ENCODE measurements at places on chromosomes 1 and 21.

GRCh38 chr1:162367772-162368171 lies 8.9 kb downstream of the SPATA46 start:
- DNase-seq = no peak

DNA sequence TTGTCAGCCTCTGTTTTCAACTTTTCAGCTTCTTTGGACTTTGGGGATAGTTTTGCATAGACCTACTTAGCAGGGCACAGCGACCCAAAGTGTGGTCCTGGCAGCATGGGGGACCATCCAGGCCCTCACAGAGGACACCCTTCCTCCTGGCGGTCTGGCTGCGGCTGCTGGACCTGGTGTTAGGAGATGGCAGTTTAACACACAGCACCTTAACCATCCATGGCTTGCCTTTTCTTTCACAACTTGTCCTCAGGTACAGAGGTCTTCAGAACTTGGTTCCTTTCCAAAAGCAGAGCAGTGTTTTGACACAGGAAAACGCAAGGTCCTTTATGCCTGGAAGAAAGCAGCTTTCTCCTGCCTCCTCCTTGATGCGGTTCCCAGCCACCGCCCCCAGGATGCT lies 68.1 kb downstream of the RHOU start:
- no peak for DNase-seq

GRCh38 chr1:72724951-72725861 lies 442.9 kb upstream of the NEGR1 start:
- no peak for DNase-seq

DNA sequence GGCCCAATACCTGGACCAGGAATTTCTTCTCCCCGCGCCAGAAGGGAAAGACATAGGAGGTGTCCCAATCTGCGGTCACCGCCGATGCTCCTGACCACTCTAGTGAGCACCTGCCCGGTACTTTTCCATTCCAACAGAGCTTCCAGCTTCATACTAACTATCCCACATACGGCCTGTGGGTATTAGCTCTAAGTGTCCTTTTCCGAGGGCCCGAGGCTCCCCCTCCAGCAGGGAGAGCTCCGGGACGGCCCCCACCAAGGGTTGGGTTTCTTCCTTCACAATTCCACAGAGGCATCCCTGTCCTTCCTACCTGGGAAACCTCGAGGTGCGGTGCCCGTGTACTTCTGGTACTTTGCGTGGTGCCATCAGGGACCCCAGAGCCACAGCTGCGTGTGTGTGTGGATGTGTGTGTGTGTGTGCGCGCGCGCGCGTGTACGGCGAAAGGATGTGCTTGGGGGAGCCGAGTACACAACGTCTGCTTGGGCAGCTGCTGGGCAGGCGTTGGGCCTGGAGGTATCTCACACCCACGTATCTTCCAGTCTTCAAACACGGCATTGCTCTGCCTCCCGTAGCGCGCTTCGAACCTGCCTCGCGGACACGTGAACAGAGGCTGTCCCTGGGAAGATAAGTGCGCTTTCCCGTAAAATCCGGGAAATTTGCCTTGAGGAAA lies 2.4 kb upstream of the SIM2 start:
- no peak for DNase-seq

DNA sequence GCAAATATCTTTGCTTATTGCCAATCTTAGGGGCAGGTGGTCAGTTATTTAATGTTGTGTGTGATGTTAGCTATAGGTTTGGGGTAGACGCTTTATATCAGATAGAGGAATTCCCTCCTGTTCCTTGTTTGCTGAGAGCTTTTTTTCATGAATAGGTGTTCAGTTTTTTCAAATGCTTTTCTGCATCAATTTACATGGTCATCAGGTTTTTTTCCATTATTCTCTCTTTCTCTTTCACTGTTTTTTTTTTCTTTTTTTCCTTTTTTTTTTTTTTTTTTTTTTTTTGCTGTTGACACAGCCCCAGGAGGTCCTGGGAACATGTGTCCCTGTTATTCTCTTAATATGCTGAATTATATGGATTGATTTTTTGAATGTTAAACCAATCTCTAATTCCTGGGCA lies 3.0 kb upstream of the SLC25A33 start:
- DNase-seq = no peak

GRCh38 chr1:168121401-168122011 lies 15.2 kb downstream of the GPR161 start:
- no peak for DNase-seq

GRCh38 chr1:40036574-40036973 lies 4.0 kb upstream of the CAP1 start:
- DNase-seq = no peak

- DNase-seq = no peak
Observed at GRCh38 chr21:15252431-15252830, 187.6 kb upstream of the NRIP1 start.

GRCh38 chr1:4837752-4838151 lies 183.3 kb downstream of the AJAP1 start:
- no peak for DNase-seq

GRCh38 chr1:6743189-6744101 lies 41.8 kb upstream of the CAMTA1 start:
- DNase-seq = peak; percentile 7

DNA sequence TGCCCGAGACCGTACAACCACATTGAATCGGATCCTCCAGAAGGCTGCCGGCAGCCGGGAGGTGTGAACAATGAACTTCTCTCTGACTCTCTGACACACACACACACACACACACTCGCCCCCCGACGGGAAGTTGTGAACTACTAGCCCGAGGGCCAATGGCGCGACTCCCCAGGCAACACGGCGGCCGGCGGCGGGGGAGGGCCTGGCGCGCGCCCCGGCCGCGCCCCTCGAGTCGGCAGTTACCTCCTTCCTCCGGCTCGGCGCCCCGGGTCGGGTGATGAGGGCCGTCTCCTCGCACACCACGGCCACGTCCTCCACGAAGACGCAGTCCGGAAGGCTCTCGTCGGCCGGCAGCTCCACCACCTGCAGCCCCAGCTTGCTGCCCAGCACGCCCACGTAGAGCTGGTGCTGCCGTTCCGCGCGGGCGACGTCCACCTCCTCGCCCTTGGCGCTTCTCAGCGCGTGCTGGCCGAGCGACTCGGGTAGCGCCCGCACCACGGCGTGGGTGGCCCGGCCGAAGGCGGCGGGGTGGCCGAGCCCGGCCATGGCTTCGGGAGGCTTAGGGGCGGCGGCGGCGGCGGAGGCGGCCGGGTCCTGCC lies 361 bp downstream of the DDAH1 start:
- DNase-seq = peak; percentile 17

DNA sequence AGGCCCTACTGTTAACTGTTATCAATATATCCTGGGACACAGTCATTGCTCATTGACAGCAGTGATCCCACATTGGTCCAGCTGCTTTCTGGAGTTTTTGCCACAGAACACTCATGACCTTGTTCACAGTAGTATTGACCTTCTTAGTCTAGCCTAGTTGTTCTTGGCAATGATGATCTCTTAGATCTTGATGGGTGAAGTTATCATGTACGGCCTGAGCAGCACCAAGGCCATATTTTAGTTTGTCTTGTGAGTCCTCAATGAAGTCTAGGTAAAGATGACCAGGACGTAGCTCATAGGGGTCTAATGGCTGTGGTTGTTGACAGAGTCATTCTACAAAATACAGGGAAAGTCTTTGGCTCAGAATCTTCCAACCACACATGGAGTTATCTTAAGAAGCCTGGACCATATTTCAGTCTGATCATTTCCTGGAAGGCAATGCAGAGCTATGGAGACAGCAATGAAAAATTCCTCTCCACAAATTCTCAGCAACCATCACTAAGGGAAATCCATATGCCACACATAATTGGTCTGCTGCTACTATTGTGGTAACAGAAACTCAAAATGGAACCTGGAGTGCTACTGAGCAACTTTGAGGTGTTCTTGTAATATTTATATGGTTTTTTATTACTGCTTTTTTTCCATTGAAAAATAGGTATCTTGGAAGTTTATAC lies 279.6 kb downstream of the GRIK1 start:
- no peak for DNase-seq

DNA sequence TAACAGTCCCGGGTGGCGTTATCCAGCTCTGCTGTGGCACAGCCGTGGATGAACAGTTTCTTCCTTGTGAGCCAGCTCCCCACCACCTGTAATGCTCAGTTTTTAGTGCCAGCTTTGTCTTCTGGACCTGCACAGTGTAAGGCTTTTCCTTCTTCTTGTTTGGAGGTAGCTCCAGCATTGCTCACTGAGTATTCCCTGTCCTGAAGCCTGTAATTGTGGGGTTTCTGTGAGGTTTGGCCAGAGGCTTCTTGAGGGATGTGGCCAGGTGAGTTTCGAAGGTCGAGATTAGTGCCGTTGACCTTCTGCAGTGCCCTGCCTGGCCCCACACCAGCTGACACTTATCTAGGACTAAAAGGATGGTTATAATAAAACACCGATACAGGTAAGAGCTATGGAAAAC lies 75.0 kb downstream of the PBX1 start:
- no peak for DNase-seq

DNA sequence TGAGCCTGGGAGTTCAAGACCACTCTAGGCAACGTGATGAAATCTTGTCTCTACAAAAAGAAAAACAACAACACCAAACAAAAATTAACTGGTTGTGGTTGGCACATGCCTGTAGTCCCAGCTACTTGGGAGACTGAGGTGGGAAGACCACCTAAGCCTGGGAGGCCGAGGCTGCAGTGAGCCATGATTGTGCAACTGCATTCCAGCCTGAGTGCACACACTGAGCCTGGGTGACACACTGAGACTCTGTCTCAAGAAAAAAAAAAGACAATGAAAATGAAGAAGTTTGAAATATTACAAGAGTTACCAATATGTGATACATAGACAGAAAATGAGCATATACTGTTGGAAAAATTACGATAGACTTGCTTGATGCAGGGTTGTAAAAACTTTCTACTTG lies 31.9 kb downstream of the PDC start:
- no peak for DNase-seq

DNA sequence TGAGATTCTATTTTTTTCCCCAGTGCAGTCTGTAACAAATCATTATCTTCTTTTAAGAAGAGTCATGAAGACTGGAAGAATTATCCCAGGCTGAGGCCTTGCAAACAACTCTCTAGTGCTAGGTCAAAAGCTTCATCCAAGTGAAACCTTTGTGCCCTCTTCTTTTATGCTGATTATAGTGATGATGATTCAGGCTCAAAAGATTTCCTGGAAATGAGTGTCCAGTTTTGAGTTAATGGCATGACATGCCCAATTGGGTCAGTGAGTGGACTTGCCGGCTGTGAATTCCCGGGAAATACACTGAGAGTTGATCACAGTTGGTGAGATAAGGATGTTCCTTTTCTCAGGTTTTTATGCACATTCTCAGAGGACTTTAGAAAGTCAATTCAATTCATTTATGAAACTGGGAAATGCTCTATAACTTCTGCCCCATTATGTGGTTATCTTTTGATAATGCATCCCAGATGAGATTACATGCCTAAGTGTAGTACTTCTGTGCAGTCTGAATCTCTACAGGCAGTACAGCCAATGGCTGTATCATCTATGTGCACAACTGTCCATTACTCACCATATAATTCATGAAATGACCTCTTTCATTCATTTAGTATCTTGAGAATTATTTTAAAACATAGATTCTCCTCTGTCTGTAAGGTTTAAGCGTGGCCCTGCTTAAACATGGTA lies 66.2 kb downstream of the S1PR1 start:
- DNase-seq = no peak

DNA sequence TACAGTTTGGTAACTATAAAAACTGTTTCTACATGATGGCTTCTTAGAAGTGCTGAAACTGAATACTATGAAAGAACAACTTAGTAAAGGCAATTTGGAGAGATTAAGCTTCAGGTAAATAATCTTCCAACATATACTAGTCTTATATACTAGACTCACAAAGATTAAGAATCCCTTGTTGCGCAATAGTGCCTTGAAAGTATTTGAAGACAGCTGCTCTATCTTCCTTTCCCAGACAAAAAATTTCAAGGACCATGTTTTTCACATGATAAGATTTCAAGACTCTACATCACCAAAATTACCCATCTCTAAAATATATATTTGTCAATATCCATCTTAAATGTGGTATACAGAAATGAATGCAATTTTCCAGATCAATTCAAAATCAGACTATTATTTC lies 37.7 kb upstream of the ASPM start:
- no peak for DNase-seq

DNA sequence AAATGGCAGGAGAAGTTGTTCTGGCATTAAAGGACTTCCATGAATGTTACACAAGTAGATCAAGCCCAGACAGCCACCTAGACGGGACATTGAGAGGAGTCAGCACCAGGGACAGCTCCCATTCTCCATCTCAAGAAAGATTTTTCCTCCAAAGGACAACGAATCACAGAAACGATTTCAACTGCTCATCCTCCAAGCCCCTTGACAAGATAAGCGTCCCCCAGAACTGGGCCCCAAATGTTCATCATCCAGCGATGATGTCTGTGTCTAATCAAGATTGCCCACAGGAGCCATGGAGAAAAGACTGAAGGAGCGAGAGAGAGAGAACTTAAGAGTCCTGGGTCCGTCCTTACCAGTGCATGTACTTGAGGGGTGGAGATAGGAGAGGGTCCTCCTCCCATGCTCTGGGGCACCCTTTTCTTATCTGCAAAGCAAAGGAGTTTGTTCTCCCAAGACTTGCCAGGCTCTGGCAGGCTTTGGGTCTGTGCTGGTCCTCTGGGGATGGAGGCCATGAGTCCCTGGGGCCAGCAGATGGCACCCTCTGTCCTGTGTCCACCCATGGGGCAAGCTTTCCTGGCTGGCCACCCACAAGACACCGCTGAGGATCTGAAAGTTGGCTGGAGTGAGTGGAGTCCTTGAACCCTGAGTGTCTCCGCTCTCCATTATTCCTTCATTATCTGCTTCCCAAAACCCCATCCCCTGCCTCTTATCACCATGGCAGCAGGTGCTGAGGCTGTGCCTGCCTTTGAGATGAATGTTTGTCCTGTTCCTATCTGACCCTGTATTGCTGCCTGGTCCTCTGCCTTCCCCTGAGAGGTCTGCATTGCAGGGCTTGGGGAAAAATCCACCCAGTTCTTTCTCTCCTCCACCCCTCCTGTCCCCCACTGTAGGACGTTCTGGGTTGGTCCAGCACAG lies 164.6 kb downstream of the ACTL8 start:
- DNase-seq = no peak

- DNase-seq = no peak
Observed at GRCh38 chr1:114831276-114831994, 23.2 kb upstream of the SYCP1 start.

DNA sequence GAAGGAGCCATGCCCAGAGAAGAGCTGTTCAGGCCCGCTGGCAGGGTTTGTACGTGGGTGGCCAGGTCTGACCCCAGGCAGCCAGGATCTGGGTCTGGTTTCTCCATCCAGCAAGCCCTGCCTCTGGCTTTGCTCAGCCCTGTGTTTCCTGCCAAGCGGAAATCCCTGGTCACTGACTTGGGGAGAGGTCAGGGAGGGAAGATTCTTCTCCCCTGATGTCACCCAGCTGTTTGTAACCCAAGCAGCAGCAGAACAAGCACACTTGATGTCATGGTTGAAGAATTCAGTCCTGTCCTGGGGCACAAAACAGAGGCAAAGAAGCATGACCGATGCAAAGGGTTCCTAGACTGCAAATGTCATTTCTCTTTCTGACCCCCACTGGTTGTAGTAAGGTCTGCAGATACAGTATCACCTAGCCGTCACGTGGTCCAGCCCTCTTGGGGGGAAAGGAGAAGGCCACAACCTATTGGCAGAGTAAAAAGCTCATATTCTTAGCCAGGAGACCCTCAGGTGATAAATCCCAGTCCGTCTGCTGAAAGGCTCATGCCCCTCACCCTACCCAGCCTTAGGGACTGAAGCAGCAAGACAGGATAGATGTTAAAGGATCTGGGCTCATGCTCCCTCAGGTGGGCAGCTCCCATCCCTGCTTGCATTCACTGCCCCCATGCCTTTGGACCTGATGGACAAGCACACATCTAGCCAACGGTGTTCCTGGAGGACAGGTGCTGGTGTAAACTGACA lies 120.9 kb downstream of the SYT2 start:
- DNase-seq = no peak

GRCh38 chr1:97378596-97378995 lies 542.2 kb downstream of the DPYD start:
- DNase-seq = no peak

Data from activated naive CD4-positive, alpha-beta T cell treated with Interleukin-2 at 50 U/mL for 16 hours (primary cell).